ENCODE measurements at places on chromosomes 7 and 10. TPM values are rescaled to one million over a fixed set of nuclear protein-coding genes. Genes with fewer than 3 reads are reported as not detected.

Gene TRPV5
- not detected for total RNA-seq

Gene CPVL
- not detected for total RNA-seq

Gene SEMA3C
- total RNA-seq: 421 TPM

Gene ENO4
- total RNA-seq: 0.29 TPM

- peak; percentile 92 for DNase-seq
Measured at GRCh38 chr10:13528123-13528874, 515 bp downstream of the BEND7 start.

DNA sequence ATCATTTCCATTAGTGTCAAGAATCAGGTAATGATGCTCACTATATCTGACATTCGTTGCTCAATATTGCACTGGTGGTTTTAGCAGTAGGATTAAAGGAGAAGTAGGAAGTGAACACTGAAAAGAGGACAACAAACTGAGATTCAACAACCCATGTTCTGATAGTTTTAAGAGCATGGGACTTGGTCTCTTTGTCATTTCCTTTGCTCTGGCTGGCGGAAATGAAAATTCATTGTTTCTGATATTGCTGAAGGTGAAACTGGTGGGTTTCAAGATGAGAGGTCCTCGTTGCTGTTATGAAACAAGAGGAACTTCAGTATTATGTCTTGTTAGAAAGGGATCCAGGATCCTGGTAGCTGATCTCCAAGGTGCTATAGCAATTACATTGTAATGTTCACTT lies 129.0 kb downstream of the DNAH11 start:
- DNase-seq: no peak

- DNase-seq: no peak
Measured at GRCh38 chr7:19705663-19706062, 3.2 kb downstream of the POLR1F start.

GRCh38 chr7:128167042-128167701 lies 73.9 kb upstream of the LEP start:
- peak; percentile 97 for DNase-seq

GRCh38 chr10:114541081-114541796 lies 116.8 kb downstream of the ABLIM1 start:
- peak; percentile 76 for DNase-seq

DNA sequence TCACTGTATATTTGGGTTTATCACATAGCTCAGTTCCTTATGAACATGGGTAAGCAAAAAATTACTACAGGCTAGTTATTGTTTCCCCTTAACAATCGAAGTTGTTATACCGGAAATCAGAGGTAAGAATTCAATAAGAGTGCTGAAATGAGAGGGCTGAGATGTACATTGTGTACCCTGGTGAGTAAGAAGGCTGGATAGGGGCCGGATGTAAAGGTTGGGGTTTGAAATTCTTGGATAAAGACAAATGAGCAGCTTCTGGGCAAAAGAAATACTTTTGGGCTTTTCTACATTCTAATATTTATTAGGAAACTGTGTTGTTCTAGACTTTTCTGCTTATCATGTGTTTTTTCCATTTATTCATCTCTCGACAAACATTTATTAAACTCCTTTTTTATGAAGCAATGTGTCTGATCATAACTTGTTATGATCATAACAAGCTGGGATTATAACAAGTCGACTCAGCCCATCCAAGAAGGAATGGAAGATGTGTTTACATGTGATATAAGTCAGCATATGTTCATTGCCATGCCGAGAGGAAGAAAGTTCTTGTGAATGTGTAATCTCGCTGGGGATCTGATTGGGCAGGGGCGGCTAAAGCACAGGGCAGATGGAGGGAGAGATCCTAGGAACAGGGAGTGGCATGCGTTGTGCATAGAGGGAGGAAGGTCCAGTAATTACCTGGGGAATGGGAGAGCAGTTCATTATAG lies 155.3 kb downstream of the PLXDC2 start:
- DNase-seq: no peak
